Neural crest cell (in vitro differentiated cells): ENCODE measurements at places on chromosomes 2 and 18.
A peak's percentile ranks its signal among the peaks of the same experiment; 100 is the strongest.

- no peak for DNase-seq
Observed at GRCh38 chr18:44988821-44989587, 308.3 kb downstream of the SETBP1 start.

- peak; percentile 60 for DNase-seq
Observed at GRCh38 chr2:219045937-219046550, 4.7 kb upstream of the CFAP65 start.

GRCh38 chr2:9205963-9206948, at the start of gene ASAP2:
TSS of gene ASAP2 (plus strand) at chr2:9206812. CDS start at chr2:9207105, 293 bp downstream.
- DNase-seq: peak; percentile 67

- DNase-seq: no peak
Observed at GRCh38 chr2:181058378-181059269, 78.2 kb downstream of the UBE2E3 start.

DNA sequence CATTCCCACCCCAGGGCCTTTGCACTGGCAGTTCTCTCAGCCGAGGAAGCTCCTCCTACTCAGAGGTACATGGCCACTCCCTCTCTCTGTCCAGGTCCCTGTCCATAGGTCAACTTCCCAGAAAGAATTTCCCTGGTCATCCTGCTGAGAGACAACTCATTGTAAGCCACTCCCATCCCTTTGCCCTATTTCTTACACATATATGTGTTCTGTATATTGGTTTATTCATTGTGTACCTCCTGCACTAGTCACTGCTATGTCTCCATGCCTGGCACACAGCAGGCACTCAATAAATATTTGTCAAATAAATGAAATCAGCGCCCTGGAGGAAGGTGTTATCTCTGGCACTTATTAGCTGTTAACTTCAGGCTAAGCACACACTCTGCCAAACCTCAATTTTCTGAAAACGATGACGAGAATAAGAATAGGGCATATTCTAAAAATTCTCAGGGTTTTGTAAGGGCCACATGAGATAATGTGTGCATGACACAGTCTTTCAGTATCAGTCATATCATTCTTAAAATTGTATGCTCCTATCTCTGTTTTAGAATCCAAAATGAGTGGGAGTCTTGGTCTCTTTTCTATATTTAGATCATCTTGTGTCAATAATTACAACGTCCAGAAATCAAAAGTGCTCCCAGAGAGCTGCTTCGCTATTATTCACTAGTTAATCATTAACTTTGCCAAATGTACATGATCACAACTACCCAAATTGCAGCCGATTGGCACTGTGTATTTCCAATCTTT, 198.0 kb downstream of the ALK start:
- no peak for DNase-seq

DNA sequence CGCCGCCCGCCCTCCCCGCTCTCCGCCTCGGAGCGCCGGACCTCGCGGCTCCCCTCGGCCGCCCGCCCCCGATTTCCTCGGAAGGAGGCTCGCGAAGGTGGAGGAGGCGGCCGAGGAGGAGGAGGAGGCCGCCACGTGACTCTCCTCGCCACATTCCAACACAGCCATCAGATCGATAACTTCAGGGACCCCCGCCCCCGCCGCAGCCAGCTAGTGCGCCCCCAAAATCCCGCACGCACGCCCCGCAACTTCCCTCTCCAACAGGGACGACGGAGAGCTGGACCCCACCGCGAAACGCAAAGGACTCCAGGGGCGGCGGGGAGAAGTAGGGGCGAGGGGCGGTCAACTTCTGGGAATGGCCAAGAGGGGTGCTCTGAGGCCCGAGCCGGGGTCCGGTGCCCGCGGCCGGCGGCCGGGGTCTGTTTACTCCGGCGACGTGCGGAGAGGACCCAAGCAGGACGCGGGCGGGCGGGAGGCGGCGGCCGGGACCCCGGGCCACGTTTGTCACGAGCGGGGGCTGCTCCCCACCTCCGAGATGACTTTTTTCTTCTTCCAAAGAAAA, 2.0 kb downstream of the ZNF521 start:
- peak; percentile 50 for DNase-seq

DNA sequence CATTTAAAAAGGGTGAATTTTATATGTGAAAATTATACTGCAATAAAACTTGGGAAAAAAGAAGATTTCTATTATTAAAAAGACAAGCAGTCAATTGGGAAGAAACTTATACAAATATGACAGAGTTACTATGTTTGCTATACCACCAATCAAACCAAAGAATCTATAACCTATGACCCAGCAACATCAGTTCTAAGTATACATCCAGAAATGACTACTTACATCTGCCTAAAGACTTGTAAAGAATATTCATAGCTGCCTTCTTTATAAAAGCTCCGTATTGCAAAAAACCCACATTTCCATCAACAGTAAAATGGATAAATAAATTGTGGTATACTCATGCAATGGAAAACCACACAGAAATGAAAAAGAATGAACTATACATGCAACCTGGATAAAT, 32.9 kb upstream of the NABP1 start:
- no peak for DNase-seq

GRCh38 chr18:39031647-39032046, 1466.0 kb upstream of the CELF4 start:
- DNase-seq: no peak

- DNase-seq: no peak
Observed at GRCh38 chr18:48721312-48721711, 182.5 kb downstream of the CTIF start.

- no peak for DNase-seq
Observed at GRCh38 chr2:35080231-35080910, 1275.2 kb upstream of the CRIM1 start.

DNA sequence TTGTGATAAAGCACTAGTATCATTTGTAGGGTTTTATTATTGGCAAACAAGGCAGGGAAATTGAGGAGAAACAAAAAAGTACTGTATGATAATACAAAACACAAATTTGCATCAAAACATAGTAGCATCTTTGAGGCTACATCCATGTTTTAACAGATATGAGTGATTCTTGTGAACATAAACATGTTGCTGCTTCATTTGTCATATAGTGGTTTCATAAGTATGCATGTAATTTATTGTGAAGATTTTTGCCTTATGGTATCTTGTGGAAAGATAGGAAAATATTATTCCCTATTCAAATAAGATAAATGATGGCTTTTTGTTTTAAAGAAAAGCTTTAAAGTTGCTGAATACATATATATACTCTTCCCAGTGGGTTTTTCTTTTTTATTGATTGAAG, 60.3 kb downstream of the VRK2 start:
- no peak for DNase-seq

DNA sequence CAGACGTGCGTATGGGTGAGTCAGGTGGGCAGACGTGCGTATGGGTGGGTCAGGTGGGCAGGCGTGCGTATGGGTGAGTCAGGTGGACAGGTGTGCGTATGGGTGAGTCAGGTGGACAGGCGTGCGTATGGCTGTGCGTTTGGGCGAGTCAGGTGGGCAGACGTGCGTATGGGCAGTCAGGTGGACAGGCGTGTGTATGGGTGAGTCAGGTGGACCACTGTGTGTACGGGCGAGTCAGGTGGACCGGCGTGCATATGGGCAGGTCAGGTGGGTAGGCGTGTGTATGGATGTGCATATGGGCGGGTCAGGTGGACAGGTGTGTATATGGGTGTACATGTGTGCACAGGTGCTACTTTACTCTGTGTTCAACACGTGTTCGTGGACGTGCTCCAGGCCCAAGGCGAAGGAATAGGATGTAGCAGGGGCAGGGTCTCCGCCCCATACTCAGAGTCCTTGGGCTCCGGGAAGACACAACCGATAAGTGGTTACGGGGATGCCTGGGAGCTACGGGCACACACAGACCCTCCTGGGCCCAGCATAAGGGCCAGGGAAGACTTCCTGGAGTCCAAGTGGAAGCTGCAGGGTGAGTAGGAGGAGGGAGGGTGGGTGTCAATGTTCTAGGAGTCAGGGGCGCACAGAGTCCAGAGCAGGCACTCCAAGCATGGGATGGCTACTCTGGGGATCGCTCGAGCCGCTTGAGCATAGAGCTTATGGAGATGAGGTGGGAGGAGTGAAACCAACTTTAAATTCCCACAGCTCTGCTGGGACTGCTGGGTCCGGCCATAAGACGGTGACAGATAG, 27.1 kb upstream of the KLF11 start:
- DNase-seq: no peak

GRCh38 chr2:120177001-120177621, 46.1 kb downstream of the TMEM185B start:
- no peak for DNase-seq

GRCh38 chr18:49031511-49032188, 80.9 kb upstream of the SMAD7 start:
- DNase-seq: no peak

DNA sequence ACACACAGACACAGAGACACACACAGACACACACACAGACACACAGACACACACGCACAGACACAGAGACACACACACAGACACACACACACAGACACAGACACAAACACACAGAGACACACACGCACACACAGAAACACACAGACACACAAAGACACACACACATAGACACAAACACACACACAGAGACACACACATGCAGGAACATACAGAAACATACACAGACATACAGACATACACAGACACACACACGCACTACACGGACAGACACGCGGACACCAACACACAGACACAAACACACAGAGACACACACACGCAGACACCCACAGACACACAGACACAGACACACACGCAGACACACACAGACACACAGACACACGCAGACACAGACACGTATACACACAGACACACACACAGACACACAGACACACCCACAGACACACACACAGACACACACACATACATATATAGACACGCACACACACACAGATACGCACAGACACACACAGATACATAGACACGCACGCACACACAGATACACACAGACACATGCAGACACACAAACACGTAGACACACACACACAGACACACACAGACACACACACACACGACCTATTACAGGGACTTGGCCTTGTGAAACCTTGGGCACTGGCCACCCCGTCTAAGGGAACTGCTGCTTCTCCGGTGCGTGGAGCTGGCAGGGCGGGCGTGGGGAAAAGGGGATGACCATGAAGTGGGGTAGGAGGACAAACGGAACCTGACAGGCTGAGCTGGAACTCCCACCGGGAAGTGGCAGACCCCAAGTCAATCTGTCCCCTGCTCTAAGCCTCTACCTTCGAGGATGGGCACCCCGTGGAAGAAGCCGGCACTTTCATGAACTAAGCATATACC, 211.4 kb downstream of the TFCP2L1 start:
- no peak for DNase-seq

DNA sequence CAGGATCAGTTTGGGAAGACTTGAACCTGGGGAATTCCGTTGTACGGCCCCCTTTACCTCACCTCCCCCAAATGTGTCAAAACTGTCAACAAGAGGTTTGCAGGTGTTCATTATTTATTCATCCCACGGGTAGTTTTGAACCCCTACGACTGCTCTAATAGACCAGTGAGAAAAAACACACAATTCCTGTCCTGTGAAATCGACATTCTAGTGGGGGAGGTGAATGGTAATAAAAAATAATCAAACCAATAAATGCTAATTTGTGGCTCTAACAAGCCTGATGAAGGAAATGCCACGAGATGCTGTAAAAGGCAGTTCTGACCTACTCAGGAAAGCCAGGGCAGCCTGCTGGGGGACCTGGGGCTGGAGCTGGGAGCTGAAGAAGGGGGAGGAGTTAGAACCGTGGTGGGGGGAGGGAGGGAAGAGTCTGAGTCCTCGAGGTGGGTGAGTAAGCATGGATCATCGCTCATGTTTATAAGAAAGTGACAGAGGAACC, 463 bp upstream of the DNAJB2 start:
- DNase-seq: no peak

DNA sequence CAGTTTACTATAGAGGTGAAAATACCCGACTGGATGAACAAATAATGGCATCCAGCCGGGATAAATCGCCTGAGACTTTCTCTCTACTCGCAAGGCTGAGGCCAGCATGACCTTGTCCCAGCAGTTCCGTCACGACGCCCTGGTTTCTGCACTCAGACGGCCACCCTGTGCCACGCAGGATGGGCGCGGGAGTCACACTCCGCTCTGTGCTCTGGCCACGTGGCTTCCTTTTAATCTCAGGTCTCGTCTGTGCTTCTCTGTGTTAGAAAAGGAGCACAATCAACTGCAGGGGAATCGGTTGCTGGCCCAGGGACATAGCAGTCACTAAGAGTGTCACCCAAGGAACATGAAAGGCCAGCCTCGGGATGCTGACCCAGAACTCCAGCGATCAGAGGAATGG, 194.7 kb upstream of the PXDN start:
- no peak for DNase-seq

GRCh38 chr2:138707392-138708074, 72.7 kb downstream of the NXPH2 start:
- DNase-seq: no peak

GRCh38 chr2:16036951-16037350, 96.6 kb downstream of the MYCN start:
- no peak for DNase-seq

- DNase-seq: no peak
Observed at GRCh38 chr2:45497355-45497754, 113.7 kb downstream of the SRBD1 start.

GRCh38 chr2:138364554-138365162, 136.9 kb upstream of the SPOPL start:
- no peak for DNase-seq

DNA sequence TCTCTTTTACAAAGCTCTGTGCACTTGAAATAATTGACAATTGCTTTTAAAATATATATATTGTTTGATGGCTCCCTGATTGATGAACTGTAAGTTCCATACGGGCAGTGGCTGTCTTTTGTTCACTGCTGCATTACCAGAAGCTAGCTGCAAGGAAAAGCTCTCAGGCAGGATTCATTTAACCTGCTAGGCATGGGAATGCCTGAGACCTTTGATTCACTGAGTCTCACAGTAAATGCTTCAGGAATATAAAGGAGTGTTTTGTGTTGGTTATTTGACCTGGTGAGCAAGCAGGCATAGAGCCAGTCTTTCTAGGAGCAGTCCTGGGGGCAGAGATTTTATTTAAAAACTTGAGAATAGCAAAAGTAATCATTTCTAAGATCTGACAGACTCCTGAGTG, 193.2 kb upstream of the ITGA4 start:
- DNase-seq: no peak

- DNase-seq: no peak
Observed at GRCh38 chr2:27931361-27931950, 40.9 kb downstream of the BABAM2 start.

DNA sequence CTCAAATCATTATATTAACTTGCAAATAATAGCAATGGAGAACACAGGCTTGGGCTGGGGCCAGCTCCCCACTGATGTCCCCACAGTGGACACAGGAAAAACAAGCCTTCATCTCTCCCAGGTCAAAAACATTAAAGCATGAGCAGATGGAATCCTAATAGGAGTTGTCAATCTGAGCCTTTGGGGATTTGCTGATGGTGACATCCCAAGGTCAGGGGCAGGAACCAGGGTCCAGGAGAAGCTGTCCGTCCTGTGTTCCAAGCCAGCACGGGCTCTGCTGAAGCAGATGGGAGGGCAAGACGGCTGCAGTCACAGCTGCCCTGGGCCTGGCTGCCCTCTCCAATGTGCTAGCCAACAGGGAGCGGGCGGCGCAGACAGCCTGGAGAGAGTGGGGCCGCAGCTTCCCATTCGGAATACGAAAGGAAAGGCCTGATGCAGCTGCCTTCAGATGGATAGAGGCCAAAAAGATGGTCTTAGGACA, 135.5 kb downstream of the NDUFA10 start:
- DNase-seq: no peak

- DNase-seq: no peak
Observed at GRCh38 chr2:240432430-240432819, 3.0 kb upstream of the GPC1 start.
